ENCODE measurements at places on chromosomes 3 and 15.

- DNase-seq: no peak
Observed at GRCh38 chr15:79540551-79540950, 108.4 kb downstream of the MINAR1 start.

- no peak for DNase-seq
Observed at GRCh38 chr15:65757256-65757655, 34.8 kb downstream of the DENND4A start.

GRCh38 chr3:170469151-170470062 is 50.7 kb downstream of the CLDN11 start:
- no peak for DNase-seq

- no peak for DNase-seq
Observed at GRCh38 chr3:149462051-149462450, 12.4 kb upstream of the TM4SF4 start.

DNA sequence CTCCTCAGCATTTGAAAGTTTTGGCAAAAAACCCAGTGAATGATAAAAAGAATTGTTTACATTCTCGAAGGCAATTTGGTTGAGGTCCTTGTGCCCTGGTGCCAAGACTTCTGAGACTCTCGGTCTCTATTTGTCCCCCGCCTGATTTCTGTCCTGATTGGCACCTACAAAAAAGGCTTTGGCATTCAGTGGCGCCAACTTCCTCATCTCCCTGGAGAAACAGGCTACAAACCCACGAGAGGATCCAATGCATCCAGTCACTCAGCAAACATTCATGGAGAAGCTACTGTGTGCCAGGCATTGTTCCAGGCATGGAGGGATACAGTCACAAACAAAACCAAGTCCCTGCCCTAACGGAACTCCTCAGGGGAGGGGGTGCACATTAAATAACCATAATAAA is 42.7 kb downstream of the HES1 start:
- no peak for DNase-seq
